ENCODE measurements at places on chromosomes 16 and 17.

DNA sequence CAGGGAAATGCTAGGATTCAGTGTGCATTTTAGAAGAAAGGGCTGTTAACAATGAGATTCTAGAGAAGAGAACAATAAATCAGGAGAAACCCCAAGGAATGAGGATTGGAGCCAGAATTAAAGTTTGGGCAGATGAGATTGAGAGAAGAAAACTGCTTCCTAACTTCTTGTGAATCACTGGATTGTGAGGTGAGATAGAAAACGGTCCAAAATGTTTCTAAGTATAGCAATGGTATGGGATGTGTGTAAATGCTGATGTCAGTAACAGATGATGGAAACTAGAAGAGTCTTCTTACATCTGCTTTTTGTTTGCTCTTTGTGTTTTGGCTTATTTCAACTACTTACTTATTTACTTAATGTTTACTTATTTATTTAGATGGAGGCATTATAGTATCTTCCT is 123.0 kb downstream of the KCNJ2 start:
- DNase-seq = no peak

GRCh38 chr16:48444574-48444973 is 59.4 kb upstream of the SIAH1 start:
- peak; percentile 73 for DNase-seq

DNA sequence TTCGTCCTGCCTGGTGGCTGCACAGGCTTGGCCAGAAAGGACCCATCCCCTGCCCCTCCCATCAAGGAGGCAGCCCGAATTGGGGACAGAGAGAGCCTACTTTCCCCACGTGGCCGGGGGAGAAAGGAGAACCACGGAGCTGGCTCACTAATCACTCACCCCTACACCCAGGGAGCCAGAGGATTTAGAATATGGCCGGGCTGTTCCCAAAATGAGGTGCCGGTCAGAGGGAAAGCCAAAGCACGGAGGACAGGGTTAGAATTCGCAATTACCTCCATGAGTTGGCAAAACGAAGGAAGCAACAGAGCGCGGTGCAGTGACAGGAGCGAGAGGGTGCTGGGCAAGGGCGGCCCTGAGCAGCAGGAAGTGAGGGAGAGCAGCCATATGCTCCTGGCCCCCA is 33.1 kb downstream of the SHISA6 start:
- no peak for DNase-seq

DNA sequence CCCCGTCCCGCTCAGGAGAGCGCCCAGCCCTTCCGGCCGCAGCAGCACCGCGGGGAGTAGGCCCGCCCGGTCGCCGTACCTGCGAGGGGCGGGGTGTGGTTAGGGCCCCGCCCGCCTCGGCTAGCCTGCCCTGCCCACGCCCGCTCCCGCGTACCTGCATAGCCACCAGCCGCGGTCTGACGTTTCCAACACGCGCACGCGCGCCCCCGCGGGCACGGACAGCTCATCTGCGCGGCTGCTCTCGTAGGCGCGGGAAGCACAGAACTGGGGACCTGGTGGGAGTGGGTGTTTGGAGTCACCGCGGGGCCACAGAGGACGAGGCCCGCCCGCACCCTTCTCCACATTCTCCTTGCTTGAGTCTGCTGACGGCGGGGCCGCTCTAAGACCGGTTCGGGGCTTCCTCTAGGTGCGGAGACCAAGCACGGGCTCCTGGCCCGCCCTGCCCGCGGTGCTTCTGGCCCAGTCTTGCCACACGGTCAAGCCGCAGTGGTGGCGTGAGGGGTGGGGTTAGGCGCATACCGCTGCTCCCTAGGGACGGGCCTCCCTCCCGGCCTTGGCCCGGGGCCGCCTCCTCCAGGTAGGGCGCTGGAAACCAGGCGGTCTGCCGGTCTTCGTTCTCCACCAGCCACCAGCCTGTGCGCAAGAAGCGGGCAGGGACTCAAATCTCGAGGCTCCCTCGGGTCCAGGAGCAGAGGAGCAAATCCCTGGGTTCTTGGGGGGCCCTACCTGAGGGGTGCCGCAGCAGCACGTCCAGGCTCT is 1.8 kb downstream of the NOXO1 start:
- DNase-seq = no peak

GRCh38 chr17:76189741-76190140 is 48.7 kb upstream of the FOXJ1 start:
- DNase-seq = no peak

DNA sequence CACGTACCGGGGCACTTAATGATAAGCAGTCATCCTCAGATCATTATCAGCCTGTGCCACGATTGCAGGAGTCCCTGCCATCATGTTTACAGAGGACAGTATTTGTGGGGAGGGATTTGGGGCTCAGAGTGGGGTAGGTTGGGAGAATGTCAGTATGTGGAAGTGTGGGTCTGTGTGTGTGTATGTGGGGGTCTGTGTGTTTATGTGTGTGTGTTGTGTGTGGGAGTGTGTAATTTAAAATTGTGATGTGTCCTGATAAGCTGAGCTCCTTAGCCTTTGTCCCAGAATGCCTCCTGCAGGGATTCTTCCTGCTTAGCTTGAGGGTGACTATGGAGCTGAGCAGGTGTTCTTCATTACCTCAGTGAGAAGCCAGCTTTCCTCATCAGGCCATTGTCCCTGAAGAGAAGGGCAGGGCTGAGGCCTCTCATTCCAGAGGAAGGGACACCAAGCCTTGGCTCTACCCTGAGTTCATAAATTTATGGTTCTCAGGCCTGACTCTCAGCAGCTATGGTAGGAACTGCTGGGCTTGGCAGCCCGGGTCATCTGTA is 13.5 kb upstream of the EFCAB13 start:
- DNase-seq = no peak

- DNase-seq = no peak
These were observed 36.2 kb downstream of the LDHD start for GRCh38 chr16:75080205-75081029.

GRCh38 chr17:75734674-75735294 is 13.5 kb downstream of the ITGB4 start:
- DNase-seq = no peak

DNA sequence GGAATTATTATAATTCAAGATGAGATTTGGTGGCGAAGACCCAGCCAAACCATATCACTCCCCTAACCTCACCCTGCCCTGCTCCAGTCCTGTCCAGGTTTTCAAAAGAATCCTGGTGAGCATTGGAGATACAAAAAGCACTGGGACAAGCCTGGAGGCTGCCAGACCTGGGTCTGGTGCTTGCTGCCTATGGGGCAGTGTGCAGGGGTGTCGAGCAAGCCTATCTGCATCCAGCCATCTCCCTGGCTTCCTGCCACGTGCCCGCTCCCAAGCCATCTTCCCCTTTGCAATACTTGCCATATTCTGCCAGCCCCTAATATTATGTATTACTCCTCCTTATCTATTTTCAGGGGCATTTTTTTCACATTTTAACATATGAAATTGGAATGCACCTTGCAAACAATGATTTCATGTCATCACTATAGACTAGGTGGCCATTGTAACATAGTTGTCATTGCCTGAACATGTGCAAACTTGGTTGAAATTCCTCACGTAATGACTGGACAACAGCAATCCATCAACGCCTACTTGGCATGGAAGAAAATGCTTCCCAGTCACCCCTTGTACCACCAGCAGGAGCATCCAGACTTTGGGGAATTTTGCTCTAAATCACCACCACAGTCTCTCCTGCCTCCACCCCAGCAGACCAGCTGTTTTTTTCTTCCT is 8.1 kb upstream of the KDM8 start:
- DNase-seq = no peak

GRCh38 chr16:2826591-2827373 is 3.3 kb upstream of the ZG16B start:
- no peak for DNase-seq

DNA sequence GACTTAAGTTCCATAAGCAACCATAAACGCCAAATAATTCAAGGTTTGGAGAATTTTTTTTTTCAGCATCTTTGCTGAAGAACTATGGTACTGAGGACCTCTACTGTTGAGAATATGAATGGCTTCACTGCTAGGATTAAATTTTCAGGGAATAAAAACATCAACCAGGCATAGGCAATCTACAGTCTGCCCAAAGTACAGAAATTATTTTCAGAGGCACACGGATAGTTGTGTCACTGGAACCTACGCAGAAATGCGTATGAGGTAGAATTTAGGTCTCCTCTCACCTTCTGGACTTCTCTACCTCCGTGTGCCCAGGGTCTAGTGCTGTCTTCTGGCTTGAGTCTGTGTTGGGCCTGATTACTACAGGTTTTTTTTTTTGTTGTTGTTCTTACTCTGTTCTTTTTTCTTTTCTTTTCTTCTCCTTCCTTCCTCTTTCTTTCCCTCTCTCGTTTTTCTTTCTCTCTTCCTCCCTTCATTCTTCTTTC is 39.7 kb downstream of the NACA2 start:
- DNase-seq = peak; percentile 59

DNA sequence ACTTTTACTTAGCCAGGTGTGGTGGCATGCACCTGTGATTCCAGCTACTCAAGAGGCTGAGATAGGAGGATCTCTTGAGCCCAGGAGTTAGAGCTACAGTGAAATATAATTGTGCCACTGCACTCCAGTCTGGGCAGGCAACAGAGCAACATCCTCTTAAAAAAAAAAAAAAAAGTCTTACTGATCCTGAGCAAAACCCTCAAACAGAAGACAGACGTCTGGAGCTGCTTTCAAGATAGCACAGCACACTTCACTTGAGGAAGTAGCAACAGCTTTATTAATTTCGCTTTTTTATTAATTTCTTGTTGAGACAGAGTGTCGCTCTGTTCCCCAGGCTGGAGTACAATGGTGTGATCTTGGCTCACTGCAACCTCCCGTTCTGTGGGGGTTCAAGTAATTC is 10.2 kb upstream of the GGA2 start:
- no peak for DNase-seq

DNA sequence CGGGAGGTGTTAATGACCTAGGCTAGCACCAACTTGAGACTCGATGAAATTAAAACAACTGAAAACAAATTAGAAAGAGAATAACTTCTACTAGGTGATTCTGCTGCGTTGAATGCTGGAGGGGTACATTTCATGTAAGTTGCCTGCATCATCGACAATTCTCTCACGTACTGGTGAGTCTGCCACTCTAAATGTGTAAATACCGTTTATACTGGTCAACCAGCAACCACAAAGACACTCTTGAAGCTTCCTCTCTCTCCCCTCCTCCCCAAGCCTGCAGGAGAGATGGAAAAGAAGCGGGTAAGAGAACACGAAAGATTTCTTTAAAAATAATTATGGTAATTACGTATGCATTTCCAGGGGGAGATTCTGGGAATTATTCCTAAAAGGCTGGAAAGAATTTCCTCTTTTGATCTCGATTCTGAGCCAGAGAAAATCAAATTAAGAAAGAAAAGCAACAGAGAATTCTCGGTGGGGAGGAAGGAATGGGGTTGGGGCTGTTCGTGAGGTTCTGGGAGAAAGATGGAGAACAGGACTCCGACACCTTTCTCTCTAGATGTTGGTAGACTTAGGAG is 68.6 kb upstream of the MRTFB start:
- no peak for DNase-seq

DNA sequence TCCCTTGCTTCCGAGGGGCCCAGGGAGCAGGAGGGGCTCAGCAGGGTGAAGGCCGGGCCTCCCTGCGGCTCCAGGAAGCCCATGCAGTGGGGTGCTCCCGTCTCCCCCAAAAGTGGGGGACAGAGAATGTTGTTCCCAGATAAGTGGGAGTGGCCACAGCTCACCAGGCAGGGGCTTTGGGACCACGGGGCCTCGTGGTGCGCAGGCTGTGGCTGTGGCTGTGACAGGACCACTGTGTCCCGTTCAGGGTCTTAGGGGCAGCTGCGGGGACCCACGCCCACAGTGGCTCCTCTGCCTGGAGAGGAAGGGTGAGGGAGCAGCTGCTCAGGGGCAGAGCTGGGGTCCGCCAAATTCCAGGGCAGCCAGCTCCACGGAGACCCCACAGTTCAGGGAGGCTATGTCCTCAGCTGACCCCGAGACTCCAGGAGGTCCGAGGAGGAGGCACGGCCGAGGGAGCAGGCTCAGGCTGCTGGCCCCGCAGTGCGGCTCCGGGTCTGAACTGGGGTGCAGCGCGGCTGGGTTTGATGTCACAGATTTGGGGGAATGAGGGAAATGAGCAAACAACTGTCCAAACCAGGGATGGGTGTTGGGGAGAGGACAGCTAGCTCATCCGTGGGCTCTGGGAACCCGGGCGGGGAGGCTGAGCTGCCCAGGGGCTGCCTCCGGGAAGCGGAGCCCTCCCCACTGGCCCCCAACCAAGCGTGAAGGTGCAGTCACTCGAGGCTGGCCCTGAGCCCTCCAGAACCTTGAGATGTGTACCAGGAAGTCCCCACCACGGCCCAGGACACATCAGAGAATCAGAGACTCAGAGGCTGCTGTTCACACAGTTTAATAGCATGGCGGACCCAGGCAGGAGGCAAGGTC is 23.4 kb downstream of the TPSD1 start:
- DNase-seq = no peak

GRCh38 chr17:41773190-41773588 is 13.3 kb downstream of the JUP start:
- DNase-seq = peak; percentile 79

GRCh38 chr16:53094013-53094630 is 39.3 kb downstream of the CHD9 start:
- no peak for DNase-seq

DNA sequence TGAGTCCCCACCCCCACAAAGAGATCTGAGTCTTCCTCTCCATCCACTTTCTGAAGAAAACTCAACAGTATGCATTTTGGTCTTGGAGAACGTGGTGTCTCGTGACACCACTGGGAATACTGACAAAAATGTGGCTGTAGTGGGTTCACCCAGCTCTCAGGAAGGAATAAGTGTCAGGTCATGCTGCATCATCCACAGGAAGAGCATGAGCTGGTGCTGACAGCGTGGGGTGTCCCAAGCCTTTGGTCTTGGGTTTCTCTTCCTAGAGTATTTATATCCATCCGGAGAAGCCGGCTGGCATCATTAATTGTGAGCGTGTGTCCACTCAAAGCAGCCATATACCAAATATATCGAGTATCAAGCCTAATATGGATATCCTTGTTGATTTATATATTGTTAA is 55.9 kb downstream of the C17orf67 start:
- no peak for DNase-seq

DNA sequence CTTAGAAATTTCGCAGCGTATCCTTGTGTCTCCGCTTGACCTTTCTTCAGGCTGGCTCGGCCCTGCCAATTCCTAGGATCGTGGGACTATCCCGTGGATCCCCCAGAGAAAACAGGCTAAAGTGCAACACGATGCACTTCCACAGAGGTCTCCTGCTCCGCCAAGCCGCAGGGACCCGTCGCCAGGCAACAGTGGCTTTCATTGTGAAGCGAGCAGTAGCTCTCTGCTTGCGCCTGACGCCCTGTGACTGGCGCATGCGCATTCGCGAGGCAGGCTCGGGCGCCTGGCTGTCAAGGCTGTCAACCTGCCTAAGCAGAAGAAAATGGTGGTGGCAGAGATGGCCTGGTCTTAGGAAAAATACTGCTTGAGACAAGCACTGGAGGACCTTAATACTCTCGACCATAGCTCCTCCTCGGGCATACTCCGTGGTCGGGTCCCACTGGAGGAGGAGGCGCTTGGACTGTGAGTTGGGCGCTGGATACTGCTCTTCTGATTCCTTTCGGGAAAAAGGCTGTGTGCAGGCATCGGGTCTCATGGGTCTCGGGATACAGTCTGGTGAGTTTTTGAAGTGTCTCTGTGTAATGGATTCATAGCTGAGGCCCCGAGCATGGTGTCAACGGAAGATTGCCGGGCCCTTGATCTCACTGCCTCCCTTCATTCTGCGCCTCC is 2336.1 kb downstream of the TP53TG3F start:
- DNase-seq = no peak

Data from HCT116 (cell line).